ENCODE measurements at places on chromosomes 4 and X. TPM values are rescaled to one million over a fixed set of nuclear protein-coding genes. Genes with fewer than 3 reads are reported as not detected.

SMIM10L2A gene
- 0.23 TPM for total RNA-seq

SYP gene
- 2.2 TPM for total RNA-seq

HEPH gene
- total RNA-seq = not detected

PHOX2B gene
- not detected for total RNA-seq

CPZ gene
- total RNA-seq = not detected

PKD2 gene
- total RNA-seq = 31.0 TPM

KCTD8 gene
- 0.30 TPM for total RNA-seq

ADGRA3 gene
- 21.7 TPM for total RNA-seq

DLG3 gene
- 6.7 TPM for total RNA-seq

SORBS2 gene
- total RNA-seq = 39.2 TPM

CSAG2 gene
- not detected for total RNA-seq

SHROOM4 gene
- total RNA-seq = 6.7 TPM

CT45A3 gene
- 205 TPM for total RNA-seq
